Upper lobe of right lung (tissue), 1 donor: ENCODE measurements at places on chromosomes 5 and 9. TPM values are rescaled to one million over a fixed set of nuclear protein-coding genes. Genes with fewer than 3 reads are reported as not detected.

PLK2 gene
- 41.1 TPM for total RNA-seq

OBP2B gene
- total RNA-seq = not detected

FAM221B gene
- not detected for total RNA-seq

SH3TC2 gene
- 1.4 TPM for total RNA-seq

ACTL7A gene
- not detected for total RNA-seq

GRCh38 chr5:79834098-79834753 is 144.6 kb downstream of the CMYA5 start:
- no peaks in the 10 kb centered on the region for H3K4me1 ChIP-seq
- H3K4me3 ChIP-seq = no peak overlapping the region
- H3K36me3 ChIP-seq = no peaks in the 10 kb centered on the region
- H3K27me3 ChIP-seq = no peaks in the 10 kb centered on the region
- no peak for DNase-seq

- H3K27ac ChIP-seq = no peak overlapping the region
- H3K36me3 ChIP-seq = peaks cover 23% of the 10 kb centered on the region
- H3K4me3 ChIP-seq = no peak overlapping the region
- peaks cover 3% of the 10 kb centered on the region for H3K4me1 ChIP-seq
Observed at GRCh38 chr9:35797311-35798109, 6.1 kb downstream of the NPR2 start.

DNA sequence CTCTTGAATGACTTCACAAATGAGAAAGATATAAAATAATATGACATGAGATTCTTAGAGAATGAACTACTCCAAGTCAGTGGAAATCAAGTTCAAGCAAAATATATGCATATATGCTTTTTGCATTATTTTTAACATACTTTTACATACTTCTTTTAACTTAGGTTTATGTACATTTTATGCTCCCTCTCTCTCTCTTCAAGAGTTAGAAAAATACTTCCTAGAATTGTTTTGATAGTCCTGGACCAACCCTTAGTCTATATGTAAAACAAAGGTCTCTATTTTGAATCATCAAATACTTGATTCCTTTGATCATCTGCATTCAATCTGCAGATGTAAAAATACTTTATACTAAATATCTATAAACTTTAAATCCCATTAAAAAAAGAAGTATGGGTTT is 187.8 kb downstream of the DEPDC1B start:
- H3K27me3 ChIP-seq = no peaks in the 10 kb centered on the region
- H3K4me1 ChIP-seq = no peaks in the 10 kb centered on the region
- DNase-seq = no peak
- no peaks in the 10 kb centered on the region for H3K36me3 ChIP-seq
- no peak overlapping the region for H3K4me3 ChIP-seq
